ENCODE measurements at places on chromosomes 1 and 21.

DNA sequence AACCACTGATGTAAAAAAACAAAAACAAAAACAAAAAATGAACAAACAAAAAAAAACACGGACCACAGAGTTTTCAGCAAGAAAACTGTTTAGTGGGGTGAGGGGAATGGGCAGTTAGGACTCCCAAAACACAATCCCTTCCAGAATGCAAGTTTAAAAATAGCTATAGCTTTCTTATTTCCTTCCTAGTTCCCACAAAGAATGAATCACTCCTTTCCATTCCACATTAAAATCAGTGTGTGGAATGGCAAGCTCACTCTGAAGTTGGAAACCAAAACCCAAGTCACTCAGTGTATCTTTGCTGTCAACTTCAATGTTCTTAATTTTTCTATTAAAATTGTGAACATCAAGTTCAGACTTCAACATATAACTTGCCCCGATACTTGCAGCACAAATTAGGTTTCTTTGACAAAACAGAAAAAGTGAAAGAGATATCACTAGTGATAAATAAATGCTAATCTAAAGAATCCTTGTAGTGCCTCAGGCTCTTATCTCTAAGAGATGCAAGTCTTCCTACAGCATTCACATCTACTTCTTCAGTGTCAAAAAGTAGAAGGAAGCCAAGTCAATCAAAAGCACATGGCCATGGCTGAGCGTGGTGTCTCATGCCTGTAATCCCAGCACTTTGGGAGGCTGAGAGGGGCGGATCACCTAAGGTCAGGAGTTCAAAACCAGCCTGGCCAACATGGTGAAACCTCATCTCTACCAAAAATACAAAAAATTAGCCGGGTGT, 45.5 kb downstream of the TOR3A start:
- no peak for DNase-seq

DNA sequence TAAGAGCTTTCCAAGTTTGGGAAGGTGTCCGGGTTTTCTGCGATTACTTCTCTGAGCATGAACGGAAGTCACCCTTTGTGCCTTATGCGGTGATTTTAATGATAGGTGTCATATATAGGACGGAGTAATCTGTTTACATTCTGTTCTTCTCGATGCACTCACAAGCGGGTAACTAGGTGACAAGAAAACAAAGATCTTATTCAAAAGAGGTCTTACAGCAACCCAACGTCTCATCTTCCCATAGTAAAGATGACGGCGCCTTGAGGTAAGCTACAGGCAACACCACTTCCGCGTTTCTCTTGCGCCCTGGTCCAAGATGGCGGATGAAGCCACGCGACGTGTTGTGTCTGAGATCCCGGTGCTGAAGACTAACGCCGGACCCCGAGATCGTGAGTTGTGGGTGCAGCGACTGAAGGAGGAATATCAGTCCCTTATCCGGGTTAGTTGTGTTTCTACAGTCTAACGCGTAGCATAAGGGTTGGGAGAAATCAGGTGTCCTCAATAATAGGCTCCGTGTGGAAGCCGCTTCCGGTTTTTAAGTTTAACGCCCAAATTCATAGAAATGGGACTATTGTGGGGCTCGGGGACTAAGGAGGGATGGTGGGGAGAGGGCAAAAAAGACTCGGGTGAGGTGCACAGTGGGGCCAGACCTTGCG, at the start of gene UFC1:
Gene UFC1 (plus strand): TSS at position 297 of the 656 bp plus-strand sequence. CDS start 20 bp downstream, at position 317.
- DNase-seq = peak; percentile 85

DNA sequence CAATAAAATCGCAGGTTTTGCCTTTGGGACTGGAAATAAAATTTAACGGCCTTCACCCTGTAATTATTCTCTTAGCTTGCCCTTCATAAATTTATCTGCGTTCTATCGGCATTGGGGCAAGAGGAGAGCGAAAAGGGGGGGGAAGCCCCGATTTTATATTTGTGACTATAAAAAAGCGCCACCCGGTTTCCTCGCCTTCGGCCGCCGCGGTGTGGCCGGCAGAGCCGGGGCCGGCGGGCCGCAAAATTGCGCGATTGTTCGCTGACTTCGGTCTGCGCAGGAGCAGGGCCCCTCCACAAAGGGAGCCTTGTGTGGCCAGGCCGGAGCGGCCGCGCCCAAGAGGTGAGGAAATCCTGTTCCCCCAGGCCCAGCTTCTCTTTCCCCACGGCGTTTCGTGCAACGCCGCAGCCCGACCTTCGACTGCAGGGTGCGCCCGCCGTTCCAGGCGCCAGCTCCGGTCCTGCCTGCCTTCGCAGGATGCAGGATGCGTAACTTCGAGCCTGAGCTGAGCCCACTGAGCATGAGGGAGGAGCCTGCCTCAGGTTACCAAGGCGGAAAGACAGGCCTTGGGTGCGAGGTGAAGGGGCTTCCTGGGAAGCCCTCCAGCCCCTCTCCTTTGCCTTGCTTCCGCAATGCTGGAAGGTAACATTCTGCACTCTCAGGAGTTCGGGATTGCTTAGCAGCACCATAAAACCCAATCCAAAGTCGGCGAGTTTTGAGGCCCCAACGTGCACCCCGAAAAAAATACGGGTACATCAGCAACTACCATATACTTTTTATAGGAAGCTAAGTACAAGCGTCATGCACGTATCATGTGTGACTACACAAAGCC, 4.9 kb upstream of the TBX15 start:
- no peak for DNase-seq

DNA sequence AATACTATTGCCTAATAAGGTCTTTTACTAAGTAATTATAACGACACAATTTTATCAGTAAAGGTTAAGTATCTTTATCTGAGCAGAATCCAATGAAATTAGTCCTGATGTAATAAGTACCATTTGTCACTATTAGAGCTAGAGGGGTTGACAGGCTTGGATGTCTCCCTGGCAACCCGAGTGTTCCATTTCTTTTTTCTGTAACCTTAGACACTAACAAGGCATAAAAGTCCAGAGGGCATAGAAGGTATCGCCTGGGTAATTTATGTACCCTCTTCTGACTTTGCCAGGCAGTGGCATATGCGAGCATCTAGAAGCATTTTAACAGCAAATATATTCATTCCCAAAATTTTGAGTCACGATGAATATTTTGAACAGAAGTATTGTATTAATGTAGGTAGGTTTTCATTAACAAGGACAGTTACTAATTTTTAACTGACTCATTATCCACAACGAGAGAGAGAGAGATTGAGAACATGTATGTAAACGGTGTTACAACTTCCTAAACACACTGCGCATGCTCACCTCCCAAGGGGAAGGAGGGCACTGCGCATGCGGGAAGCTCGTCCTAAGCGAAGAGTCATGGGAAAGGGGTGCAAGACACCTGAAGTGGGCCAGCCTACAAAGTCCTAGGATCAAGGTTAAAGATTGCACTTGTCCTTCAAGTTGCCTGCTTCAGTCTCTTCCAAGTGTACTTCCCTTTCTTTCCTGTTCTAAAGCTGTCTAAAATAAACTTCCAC, 423.9 kb downstream of the DSCAM start:
- DNase-seq = no peak

DNA sequence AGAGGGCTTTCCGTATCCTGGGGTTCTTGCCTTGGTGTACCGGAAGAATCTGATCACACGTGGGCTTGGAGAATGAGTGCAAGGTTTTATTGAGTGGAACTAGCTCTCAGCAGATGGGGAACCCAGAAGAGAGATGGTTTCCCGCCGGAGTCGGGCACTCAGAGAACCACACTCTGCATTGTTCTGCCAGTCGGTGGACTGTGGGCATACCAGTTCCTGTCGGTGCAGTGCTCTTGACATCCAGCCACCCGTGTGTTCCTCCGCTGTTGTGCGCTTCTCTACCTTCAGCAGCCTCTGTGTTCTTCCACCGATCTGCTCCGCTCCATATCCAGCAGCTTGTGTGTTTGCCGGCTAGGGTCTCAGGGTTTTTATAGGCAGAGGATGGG, 10.8 kb upstream of the PPIE start:
- no peak for DNase-seq

- DNase-seq = no peak
These were observed 262.1 kb upstream of the DUSP10 start for GRCh38 chr1:222004034-222004433.

DNA sequence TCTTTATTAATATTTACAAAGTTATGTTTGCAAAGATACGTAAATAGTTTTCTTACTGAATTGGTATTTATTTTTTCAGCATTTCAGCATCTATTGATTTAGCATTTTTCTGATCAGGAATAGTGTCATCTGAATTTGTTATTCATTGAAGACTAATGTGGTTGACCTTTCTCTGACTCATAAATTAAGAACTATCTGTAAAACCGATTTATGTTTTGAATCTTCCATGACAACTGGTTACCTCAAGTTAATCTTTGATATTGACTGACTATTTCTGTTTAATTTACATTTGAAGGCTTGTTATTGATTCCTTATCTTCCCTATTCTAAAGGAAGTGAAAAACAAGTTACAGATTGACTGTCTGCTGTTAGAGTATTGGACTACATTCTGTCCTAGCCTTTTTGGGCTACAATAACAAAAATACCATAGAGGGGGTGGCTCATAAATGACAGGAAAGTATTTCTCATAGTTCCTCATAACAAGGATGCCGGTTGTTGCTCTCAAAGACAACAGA, 1131.4 kb downstream of the PLA2G4A start:
- DNase-seq = no peak

GRCh38 chr1:15483971-15484370, 8.1 kb downstream of the CELA2B start:
- no peak for DNase-seq

DNA sequence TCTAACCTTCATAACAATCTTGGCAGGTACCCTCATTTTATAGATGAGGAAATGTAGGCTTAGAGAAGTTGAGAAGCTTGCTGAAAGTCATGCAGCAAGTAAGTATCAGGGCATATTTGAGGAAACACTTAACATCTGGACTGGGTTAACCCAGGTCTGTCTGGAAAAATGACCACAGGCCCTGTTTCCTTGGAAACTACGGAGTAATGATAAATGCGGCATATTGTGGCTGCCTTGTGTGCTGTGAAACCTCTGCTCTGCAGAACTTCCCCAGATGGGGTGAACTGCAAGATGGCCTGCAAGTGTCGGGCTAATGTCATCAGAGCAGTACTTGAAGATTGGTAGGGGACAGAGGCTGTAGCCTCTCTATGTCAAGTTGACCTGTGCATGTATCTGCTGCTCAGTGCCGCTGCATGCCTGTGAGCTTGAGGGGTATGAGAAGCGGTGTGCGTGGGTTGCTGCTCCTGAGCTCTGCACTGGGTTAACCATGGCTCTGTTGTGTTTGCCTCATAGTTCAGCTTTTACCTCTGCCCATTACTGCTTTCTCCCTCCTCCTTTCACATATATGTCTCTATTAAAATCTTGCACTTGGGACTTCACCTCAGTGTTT, 83.1 kb downstream of the WDR3 start:
- no peak for DNase-seq

- DNase-seq = no peak
These were observed 225.6 kb upstream of the MAP1LC3C start for GRCh38 chr1:242224461-242224860.

DNA sequence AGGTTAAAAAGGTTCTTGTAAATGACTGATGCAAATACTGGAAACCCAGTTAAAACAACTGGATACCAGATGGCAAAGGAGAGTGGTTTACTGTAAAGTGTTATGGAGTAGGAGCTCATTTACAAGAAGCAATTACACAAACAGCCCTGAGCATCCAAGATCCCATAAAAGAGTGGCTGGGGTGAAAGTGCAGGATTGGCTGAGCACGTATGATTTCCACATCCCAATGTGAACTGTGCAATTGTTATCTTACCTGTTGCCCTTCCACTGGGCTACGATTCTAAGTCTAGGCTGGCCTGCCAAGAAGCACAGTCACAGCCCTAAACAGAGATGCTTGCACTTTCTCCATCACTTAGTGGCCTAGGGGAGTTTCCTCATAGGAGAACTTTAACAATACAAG, 277.6 kb upstream of the RUNX1 start:
- DNase-seq = no peak

GRCh38 chr1:31072304-31072746, 6.8 kb upstream of the PUM1 start:
- no peak for DNase-seq

DNA sequence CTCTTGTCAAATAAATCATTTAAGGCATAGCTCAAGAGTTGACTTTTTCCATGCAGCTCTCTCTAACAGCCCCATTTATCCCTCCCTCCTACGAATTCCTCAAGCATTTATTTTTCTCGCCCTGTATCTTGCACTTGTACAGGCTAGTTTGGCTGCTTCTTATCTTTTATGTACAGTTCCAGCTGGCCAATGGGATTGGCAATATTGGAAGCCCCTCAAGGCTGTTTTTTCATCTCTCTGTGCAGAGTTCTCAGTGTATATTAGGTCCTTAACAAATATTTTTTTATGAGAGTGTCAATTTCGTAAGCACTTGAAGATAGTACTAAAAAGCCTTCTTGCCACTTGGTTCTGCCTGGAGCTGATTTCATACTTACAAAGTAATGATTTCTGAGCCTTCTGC, 356.0 kb downstream of the ST6GALNAC3 start:
- no peak for DNase-seq

GRCh38 chr1:32071758-32072621, 749 bp upstream of the TMEM39B start:
- DNase-seq = no peak

- DNase-seq = no peak
These were observed 22.2 kb upstream of the C1orf174 start for GRCh38 chr1:3922201-3922725.

DNA sequence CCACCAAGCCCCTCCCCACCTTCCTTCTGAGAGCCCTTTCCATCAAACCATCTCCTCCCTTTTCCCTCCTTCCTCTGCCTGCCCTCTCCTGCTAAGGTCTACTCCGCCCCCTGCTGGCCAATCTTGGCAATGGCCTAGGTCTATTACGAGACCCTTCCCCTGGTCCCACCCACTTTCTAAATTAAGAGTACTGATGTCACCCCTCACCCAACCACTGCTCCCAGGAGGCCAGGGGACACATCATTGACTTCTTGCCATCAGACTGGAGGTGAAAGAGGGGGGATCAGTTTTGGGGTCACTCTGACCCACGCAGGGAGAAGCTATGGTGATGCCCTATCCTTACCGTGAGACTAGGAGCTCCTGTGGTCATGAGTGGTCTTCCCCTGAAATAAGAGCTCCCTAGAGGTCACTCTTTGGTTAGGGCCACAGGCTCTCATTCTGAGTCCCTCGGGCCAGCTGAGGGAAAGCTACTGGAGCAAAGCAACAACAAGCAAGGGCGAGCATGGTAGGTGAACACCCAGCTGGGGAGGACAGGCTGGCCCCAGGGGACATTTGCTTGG, 34.6 kb upstream of the S100A7 start:
- DNase-seq = peak; percentile 95
